ENCODE measurements at places on chromosomes 2 and 18.
A peak's percentile ranks its signal among the peaks of the same experiment; 100 is the strongest.

- DNase-seq: no peak
Observed at GRCh38 chr18:57436965-57437333, 1.8 kb downstream of the ONECUT2 start.

DNA sequence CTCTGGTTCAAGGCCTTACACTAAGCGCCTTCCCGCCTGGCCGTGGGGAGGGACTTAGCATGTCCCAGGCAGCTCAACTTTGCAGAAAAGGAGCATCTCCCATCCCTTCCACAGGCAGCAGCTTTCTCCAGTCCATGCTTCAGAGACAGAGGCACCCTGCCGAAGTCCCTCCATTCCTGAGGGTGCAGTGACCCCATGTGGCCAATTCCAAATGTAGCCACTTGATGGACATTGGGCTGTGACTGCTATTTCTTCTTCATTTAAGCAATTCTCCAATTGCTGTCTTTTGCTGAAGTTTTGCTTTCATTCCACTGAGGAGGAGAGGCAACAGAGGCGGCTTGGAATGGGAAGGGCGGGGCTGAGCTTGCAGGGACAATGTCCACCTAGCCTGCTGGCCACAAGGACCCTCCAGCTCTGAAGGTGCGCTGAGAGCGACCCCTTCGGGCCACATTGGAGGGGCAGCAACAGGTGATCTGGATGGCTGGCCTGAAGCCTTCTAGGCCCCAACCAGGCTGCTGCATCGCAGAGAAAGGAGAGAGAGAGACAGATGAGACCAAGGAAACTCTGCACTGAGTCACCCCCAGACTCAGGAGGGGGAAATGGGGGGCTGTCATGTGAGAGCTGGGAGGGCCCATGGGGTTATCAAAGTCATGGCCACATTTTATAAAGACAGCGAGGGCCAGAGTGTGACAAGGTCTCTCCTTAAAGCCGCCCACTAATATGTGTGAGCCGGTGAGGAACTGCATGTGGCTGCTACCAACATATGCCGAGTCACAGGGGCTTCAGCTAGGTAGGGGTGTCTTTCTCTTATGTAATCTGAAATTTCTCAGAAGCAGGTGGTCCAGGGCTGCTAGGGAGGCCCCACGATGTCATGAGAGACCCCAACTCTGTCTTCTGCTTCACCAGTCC lies 61.3 kb downstream of the LONRF2 start:
- peak; percentile 96 for DNase-seq

DNA sequence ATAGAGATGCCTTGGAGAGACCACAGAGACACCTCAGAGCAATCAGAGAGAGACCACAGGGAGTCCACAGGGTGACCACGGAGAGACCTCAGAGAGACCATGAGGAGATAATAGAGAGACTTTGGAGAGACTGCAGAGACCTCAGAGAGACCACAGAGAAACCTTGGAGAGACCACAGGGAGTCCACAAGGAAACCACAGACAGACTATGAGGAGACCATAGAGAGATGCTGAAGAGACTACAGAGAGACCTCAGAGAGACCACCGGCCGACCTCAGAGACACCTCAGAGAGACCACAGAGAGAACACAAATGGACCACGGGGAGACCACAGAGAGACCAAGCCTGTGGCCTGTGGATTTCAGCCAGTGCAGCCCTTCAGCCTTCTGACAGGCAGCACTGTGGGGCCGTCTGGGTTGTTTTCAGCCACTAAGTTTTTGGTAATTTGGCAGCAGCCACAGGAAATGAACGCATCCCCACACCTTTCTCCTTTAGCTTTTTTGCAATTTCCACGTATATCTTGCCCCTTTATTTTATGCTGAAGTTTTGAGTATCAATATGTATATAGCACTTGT lies 11.4 kb upstream of the TMEM18 start:
- no peak for DNase-seq

DNA sequence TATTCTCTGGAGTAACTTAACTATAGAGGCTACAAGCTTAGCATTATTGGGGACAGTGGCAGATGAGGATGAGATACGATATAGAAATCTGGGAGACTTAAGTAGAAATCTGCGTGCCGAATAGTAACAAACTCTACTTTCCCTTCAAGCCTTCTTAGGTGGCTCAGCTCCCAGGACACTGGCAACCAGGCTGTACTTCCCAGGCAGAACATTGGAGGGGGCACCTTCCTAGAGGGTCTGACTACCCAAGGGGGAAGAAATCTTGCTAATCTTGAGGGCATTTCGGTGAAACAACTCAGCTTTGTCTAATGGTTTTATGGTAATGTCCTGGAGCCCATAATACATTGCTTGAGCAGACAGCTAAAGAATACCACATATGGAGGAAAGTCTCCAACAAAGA lies 126.2 kb upstream of the DTNA start:
- no peak for DNase-seq

DNA sequence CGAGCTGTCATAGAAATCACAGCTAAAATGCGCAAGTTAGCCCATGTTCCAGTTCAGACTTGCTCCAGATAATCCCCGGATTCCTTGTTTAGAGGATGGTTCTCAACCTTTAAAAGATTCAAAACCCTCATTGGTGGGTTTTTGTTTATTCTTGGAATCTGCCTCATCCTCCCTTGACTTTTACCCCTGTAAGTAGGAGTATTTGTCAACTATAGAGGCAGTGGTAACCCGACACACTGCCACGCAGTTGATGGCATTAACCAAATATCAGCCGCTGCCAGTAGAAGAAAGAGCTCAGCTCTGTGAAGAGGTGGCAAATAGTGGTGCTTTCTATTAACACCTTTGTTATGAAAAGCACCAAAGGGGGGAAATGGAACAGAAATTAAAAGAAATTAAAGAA lies 40.4 kb upstream of the SELENOI start:
- no peak for DNase-seq

- DNase-seq: no peak
Observed at GRCh38 chr18:907115-907884, 2.6 kb downstream of the ADCYAP1 start.

- no peak for DNase-seq
Observed at GRCh38 chr2:159202568-159203071, 83.9 kb downstream of the WDSUB1 start.
